Calu3 (cell line): ENCODE measurements at places on chromosomes 3 and 15. TPM values are rescaled to one million over a fixed set of nuclear protein-coding genes. Genes with fewer than 3 reads are reported as not detected.

PIAS1 gene
- 51.7 and 60.8 TPM in 2 replicates for total RNA-seq

AP4E1 gene
- total RNA-seq, result 10.6 and 10.7 TPM in 2 replicates

CCK gene
- not detected in 2 replicates for total RNA-seq

GREM1 gene
- not detected in 2 replicates for total RNA-seq

MRAS gene
- 12.7 and 13.2 TPM in 2 replicates for total RNA-seq

PLA2G4D gene
- total RNA-seq, result not detected in 2 replicates

CACNA2D3 gene
- not detected in 2 replicates for total RNA-seq
